Right lung (tissue), 10 donors: ENCODE measurements at places on chromosomes 5 and 9.

- peak; percentile 94 for DNase-seq
Measured at GRCh38 chr9:114505187-114506081, at the start of gene WHRN. Gene WHRN, minus strand, starts transcription at chr9:114505473. Its CDS starts 672 bp downstream, at chr9:114504801.

DNA sequence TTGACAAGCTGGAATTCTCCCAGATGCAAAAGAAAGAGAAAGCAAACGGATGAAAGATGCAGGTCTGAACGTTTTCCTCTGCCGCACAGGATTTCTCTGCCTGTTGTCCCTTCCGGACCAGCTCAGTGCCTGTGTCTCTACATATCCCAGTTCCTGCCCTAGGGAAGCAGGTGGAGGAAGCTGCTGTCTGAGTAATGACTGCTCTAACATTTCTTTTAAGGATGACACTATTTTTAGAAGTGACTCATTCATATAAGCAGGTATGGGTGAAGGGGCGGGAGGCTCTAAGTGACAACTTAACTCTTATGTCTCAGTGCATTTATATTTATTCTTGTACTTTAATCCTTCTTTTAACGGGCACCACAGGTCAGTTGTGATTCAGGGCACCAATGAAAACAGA is 128.8 kb downstream of the SLC24A2 start:
- DNase-seq: no peak

DNA sequence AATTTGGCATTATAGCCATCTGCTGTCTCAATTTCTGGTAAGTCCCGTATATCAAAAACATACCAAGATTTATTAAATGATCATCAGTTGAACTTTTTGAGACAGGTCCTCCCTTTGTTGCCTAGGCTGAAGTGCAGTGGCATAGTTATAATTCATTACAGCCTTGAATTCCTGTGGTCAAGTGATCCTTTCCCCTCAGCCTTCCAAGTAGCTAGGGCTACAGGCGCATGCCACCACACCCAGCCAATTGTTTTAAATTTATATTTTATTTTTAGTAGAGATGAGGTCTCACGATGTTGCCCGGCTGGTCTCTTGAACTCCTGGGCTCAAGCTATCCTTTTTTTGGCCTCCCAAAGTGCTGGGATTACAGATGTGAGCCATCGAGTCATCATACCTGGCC is 418.9 kb downstream of the ARHGEF28 start:
- DNase-seq: no peak

DNA sequence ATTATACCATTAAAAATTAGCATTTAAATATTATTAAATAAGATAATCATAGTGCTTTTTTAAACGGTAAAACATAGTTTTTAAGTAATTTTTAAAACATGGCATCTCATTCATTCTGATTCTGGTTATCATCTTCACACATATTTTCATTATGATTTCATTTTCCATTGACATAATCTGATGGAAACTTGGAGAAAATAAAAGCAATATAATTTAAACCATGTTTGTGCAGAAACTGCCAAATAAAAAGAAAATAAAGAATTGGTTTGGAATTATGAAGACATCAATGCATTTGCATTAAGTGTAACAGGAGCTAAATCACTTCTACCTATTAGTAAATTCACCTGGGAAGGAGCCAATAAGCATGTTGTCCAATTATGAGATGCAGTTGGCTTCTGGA is 490.1 kb upstream of the CD180 start:
- no peak for DNase-seq

DNA sequence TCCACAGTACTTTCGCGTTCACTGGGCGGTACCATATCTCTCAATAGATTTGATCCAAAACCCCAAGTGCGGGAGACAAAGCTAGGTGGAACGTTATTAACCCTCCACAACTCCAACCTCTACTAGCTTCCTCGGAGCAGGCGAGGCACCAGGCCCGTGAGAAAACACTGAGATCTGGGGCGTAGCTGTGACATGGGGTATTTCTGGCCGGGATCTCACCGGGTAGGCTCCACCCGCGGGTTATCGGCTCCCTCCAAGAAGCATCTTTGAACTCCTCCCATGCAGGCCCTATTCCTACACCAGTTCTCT is 350 bp upstream of the SLC25A46 start:
- DNase-seq: no peak

GRCh38 chr5:94021246-94021645 is 279.8 kb upstream of the POU5F2 start:
- no peak for DNase-seq

DNA sequence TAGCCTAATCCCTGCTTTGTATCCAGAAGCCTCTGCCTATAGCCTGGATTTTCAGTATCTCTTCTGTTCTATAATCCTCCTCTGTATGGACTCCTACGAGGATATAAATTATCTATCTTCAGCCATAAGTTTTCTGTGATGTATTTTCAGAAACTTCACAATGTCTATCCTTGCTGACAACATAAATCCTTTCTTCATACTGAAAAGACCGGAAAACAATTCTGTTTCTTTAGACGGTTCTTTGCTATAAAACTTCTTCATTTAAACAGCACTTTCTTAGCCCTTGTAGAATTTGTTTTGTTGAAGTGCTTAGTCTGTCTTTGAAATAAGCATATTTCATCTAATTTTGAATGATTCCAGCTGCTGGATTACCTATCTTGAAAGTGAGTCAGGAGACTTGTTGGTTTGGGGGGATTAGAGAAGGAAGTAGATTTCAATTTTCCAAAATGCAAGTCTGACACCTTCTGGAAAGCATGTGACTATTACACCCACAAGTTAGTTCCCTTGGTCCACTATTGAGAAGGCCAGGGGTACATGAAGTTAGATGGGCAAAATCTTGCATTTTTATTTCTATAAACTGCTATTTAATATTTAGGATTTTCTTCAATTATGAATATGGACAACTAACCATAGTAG is 96.3 kb upstream of the RANBP3L start:
- peak; percentile 55 for DNase-seq

GRCh38 chr5:142015781-142016533 is 3.1 kb upstream of the GNPDA1 start:
- no peak for DNase-seq

DNA sequence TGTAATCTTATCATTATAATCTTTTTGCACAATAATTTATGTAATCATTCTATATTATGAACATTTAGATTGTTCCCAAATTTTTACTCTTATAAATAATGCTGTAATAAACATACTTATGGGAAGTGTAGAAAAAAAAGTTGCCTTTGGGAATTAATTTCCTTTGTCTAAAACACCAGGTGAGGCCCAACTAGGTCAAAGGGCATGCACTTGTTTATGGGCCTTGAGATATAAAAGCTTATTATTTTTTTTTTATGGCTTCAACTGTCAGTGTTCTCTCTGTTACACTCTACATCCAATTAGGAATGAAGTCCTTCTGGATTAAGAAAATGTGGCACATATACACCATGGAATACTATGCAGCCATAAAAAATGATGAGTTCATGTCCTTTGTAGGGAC is 6.5 kb upstream of the PRLR start:
- DNase-seq: no peak

DNA sequence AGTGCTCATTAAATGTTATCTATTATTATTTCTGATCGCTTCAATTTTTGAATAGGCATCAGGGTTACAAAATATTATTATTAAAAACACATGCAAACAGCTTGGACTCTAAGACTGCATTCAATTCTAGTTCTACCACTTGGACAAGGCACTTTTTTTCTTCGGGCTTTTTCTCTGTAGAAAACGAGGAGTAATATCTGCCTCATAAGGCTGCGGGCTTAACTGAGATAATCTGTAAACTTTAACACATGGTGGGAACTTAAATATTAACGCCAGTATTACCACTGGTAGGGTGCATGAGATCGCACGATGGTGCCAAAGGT is 511 bp upstream of the SPDL1 start:
- DNase-seq: no peak

GRCh38 chr9:81858657-81859430 is 69.4 kb upstream of the SPATA31D4 start:
- DNase-seq: no peak

- DNase-seq: no peak
Measured at GRCh38 chr5:176530393-176530982, 6.7 kb downstream of the RNF44 start.

GRCh38 chr5:78518365-78519197 is 130.0 kb downstream of the LHFPL2 start:
- DNase-seq: no peak

GRCh38 chr5:145854651-145855258 is 18.1 kb downstream of the GRXCR2 start:
- no peak for DNase-seq

DNA sequence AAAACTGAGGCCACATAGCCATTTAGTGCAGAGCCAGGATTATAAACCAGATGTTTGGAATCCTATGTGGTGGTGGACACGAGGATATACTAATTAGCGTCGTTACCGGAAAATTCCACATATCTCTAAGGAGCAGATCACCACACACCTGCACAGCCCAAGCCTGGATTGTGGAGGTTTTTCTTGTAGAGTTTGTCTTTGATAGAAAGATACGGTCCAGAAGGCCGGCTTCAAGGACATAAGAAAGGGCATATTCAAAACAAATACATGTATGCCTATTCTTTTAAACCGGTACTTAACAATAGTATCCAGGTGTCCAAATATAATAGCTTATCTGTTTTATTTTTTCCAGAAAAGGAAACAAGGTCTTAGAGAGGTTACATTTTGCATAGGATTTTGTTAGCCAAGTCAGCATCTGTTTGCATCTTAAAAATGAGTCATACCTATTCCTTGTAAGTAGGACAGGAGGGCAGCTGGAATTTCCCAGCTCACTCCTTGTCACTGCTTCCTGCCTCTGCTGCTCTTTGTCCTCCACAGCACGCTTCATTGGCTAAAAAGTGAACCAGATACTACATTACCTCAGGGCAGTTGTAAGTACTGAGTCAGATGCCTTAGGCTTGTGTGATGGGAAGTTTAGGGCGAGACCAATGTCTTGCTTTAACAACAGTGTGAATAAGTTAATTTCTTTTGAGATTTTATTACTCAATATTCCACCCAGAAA is 3.6 kb downstream of the TMC1 start:
- no peak for DNase-seq

- DNase-seq: no peak
Measured at GRCh38 chr5:160260881-160261815, 31.8 kb downstream of the FABP6 start.

GRCh38 chr9:116716438-116716837 is 29.3 kb downstream of the TRIM32 start:
- DNase-seq: no peak

DNA sequence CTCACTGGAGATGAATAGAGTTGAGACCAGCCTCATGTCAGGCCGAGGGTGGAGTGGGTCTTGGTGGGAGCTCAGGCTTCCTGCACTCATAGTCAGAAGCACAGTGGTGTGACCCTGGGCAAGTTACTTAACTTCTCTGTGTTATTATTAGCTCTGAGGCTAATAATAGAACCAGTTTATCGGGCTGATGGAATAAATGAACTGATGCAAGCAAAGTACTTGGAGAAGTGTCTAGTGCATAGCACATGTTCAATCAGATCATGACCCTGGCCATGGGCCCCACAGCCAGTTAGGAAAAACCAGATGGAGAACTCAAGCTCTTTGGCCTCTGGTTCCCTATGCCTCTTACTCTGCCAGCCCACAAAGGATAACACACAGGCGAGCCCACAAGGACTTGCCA is 45.3 kb upstream of the OSMR start:
- no peak for DNase-seq

DNA sequence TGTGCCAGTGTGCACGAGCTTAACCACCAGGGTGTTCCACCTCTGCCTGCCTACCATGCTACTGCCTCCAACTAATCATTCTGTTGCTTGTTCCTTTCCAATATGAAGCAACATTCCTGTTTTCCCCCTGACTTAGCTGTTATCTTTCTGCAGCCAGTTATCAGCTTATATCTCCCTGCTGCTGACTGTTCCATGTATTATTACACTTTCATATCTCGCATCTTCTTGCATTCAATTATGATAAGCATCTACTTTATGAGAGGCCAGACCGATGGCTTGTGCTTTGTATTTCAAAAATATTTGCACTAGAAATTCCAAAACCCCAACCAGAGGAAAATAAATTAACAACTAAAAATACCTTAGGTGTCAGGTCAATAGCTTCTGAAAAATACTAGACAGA is 394.0 kb upstream of the BRINP1 start:
- DNase-seq: no peak

- no peak for DNase-seq
Measured at GRCh38 chr5:124394700-124395245, 351.7 kb downstream of the ZNF608 start.

GRCh38 chr9:2655411-2655901 is 33.9 kb downstream of the VLDLR start:
- no peak for DNase-seq

- DNase-seq: no peak
Measured at GRCh38 chr5:15683332-15683731, 183.4 kb downstream of the FBXL7 start.

GRCh38 chr5:112338681-112339337 is 80.3 kb downstream of the EPB41L4A start:
- DNase-seq: no peak

- DNase-seq: no peak
Measured at GRCh38 chr9:128495296-128495695, 9.2 kb upstream of the GLE1 start.

- DNase-seq: no peak
Measured at GRCh38 chr5:135069895-135070657, 36.0 kb upstream of the PITX1 start.

DNA sequence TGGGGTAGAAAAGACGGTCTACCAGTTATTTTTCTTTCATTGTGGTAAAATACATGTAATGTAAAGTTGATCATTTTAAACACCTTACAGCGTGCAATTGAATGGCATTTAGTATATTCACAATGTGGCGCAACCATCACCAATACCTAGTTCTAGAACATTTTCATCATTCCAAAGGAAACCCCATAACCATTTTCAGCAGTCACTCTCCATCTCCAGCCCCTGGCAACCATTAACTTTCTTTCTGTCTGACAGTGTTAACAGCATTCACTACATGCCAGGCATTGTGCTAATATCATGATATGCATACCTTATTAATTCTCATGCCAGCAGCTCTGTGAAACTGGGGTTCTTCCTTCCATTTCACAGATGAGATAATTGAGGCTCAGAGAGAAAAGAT is 32.0 kb downstream of the PTGS1 start:
- DNase-seq: no peak
